ENCODE measurements at places on chromosomes 5 and 9.

GRCh38 chr5:125410537-125411070 lies 664.2 kb upstream of the ZNF608 start:
- DNase-seq: no peak

GRCh38 chr5:76974785-76975184 lies 21.9 kb downstream of the CRHBP start:
- DNase-seq: no peak

DNA sequence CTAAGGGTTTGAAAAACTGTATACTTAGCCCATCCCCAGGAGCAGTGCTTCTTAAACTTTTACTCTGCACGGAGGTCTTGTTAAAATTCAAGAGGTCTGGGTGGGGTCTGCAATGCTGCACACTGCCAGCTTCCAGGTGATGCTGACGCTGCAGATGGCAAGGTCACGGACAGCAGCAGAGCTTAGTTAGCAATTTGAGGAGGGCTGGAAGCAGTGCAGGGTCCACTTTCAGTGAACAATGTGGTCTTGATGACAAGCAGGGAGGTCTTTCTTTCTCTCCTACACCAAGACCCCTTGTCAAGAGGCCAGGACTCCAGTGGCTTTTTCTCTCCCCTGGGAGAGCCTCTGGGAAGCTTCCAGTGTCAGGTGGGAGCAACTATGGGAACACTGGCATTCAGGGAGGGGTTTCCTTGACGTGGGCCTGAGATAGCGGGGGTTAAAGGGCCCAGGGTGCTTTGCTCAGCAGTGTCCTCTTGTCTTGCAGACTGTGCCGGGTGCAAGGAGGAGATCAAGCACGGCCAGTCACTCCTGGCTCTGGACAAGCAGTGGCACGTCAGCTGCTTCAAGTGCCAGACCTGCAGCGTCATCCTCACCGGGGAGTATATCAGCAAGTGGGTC lies 65.0 kb upstream of the AFAP1L1 start:
- DNase-seq: no peak

DNA sequence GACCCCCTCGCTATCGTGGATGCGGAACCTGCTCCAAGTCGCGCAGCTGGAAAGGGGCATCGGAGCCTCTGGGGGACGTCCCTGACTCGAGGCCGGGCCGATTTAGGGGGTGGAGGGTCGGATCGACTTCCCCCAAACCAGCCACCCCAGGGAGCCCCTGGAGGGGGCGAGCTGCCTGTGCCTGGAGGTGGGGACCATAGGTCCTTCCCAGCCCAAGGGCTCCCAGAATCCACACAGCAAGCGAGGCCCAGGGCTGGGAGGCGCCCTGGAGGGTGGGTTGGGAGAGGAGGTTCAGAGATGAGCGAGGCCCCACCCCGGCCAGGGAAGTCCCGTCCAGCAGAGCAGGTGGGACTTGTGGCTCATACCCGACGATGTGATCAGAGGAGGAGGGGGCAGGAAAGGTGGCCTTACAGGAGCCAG lies 147.6 kb downstream of the GAPVD1 start:
- DNase-seq: no peak

DNA sequence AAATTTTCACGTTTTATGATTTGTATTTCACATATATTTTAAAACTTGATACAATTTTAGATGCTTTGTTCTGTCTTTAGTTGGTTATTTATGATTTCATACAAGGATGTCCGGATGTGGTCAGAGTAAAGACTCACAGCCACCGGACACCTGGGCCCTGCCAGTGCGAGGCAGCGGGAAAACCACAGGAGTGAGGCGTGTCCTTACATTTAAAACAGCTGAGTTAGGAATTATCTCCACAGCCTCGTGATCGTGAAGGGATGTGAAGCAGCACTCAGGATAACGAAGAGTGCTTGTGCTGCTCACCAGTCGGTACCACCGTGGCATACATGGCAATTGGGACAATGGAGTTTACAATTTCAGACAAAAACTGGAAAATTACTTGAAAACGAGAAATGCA lies 14.0 kb downstream of the SNX18 start:
- no peak for DNase-seq

DNA sequence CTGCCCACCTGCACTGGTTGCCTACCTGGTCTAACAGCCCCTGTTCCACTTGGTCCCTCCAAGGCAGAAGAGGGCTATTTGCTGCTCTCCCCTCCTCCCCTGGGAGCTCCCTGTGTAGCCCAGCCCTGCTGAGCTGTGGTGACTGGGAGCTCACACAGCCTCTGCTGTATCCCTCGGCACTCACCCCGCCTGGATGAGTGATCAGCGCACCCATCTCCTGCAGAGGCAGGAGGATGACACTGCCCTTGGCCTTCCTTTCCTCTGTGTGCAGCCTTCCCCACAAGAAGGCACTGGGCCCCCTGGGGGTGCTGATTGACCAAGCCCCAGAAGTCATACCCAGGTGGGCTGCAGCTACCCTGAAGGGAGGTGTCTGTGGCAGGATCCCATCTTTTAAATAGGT lies 134.2 kb downstream of the ADAMTS2 start:
- DNase-seq: no peak

- DNase-seq: no peak
These were observed 248.1 kb upstream of the IZUMO3 start for GRCh38 chr9:24793787-24794186.

DNA sequence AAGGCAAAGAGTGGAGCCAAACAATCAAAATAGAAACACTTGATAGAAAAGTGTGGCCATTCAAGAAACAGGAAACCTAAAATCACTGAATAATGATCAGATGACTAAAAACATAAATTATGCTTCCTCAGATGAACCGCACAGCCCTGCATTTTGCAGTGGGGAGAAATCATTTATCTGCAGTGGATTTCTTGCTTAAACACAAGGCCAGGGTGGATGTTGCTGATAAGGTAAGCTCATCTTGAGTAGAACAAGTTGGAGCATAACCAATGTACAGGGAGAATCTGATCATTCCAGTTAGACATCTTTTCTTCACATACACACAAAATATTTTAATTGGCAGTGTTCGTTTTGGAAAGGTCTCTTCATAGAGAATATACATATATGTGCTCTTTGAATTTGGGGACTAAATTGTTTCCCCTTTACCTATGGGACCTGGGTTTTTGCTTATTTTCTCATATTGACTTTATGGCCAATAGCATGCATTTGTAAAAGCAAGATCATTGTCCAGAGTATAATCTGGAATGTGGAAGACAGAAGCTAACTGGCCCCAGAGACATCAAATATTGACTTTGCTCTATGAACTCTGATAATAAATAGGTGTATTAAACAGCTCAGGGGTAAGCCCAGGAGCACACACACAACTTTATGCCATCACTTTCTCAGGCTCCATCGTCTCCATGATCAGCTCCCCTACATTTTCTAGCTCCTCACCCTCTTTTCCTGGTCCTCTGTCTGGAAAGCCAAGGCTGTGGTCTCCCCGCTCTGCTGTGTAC lies 9.1 kb downstream of the ANKDD1B start:
- no peak for DNase-seq

- no peak for DNase-seq
These were observed 29.9 kb downstream of the HACD4 start for GRCh38 chr9:21001581-21001980.

DNA sequence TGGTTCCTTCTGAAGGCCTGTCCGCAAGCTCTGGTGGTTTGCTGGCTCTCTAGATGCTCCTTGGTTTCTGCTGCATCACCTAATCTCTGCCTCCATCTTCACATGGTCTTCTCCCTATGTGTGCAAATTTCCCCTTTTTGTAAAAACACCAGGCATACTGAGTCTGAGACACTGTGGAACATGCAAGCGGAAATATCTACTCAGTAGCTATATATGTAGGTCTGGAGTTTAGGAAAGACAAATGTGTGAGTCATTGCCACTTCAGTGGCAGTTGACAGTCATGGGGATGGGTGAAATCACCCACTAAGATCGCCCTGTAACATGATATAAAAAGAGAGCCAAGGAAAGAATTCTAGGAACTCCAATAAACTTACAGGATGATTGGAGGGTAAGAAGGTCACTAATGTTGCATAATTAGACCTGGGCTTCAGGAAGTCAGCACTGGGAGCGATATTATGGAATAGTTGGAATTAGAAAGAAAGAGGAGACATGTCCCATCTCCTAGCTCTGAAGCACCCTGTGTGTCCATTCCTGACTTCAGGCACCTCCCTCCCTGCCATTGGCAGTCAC lies 22.7 kb upstream of the UBLCP1 start:
- no peak for DNase-seq

DNA sequence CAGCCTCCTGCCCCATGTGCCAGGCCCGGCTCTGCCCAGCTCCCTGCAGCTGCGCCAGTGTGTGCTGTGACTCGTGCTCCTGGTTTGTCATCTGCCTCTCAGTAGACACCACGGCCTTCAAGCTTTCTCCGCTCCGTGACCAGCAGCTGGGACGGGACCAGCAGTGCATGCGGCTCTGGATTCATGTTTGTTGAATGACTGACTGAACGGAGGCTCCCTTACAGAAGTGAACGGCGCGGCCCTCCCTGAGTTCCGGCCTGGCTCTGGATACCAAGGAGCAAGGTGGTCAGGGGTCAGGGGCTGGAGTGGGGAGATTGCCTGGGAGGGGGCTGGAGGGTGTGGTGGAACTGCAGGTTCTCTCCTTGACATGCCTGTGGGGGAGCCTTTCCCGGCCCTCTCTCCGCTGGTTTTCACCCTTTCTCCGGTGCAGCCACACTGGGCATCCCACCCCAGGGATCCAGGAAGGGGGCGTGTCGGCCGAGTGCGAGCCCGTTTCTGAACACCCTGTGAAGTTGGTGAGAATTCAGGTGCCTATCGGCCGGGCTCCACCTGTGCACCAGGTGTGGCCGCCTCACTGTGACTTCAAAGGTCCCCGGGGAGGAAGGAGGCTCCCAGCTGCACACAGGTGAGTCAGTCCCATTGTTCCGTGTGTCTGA lies 11.1 kb upstream of the CEP72 start:
- no peak for DNase-seq
